Dermis microvascular lymphatic vessel endothelial cell (primary cell): ENCODE measurements at places on chromosomes 2 and 18. TPM values are rescaled to one million over a fixed set of nuclear protein-coding genes. Genes with fewer than 3 reads are reported as not detected.

DNA sequence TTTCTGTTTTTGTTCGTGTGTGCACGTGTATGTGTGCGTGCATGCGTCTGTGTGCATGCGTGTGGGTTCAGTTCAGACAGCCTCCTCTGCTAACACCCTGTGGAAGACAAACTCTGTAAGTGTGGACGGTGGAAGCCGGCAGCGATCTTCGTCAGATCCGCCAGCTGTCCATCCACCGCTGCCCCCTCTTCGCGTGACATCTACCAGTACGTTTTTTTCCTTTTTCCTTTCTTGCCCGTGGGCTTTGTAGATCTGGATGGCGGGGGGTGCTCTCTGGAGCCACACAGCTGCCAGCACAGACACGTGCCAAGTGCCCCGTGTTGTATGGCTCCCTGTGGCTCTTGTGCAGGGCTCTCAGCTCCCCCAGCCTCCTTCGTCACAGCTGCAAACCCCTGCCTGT lies 32.3 kb downstream of the ITGB1BP1 start:
- no peak for DNase-seq

Gene RAB6C
- under 0.01 TPM in 1 of 2 replicates, not detected in the other for total RNA-seq

Gene MOGAT1
- not detected in 2 replicates for total RNA-seq

- DNase-seq: no peak
Observed at GRCh38 chr2:230520061-230520874, 104.3 kb downstream of the SP100 start.

GRCh38 chr2:219078126-219078525 lies 17.4 kb upstream of the IHH start:
- no peak for DNase-seq

Gene CNDP2
- 50.3 and 76.9 TPM in 2 replicates for total RNA-seq

DNA sequence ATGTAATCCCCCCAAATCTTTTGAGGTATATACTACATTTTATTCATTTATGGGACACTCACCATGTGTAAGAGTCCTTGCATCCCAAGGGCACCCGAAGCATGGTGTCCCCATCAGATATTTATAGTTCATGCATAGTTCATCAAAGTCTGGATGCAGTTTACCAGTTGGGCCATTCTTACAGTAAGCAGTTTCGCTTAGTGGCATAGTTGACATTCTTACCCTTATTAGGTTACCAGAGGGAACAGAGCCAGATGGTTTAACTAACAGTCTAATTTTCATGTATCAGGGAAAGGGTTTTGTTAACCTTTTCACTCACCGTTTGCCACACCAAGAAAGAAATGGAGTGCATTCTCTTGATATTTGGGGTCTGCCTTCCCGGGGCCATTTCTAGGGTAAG lies 7.1 kb downstream of the ZNF407 start:
- DNase-seq: no peak

DNA sequence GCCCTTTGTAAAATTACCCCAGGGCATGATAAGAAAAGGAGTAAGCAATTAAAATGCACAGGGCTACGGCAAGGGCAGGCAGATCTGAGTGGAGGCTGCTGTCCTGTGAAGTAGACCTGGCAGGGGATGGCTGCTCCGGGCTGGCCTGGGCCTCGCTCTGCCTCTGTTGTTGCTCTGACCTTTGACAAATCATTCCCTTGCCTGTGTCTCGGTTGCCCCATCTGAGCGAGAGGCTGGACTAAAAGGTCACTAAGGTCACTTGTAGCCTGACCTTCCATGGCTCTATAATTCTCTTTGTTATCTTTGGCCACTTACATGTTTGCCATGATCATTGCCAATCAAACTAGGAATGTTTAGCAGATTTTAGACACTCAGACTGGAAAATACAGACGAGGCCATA lies 118.1 kb downstream of the KLHL29 start:
- DNase-seq: no peak

Gene IKZF2
- total RNA-seq: 0.51 and 1.3 TPM in 2 replicates
